Activated CD4-positive, alpha-beta memory T cell treated with anti-CD3 and anti-CD28 coated beads, Interleukin-2, amount 10 ng/mL, durations not matched to agents 7 days and 5 days (primary cell): ENCODE measurements at places on chromosomes 1 and 21. TPM values are rescaled to one million over a fixed set of nuclear protein-coding genes. Genes with fewer than 3 reads are reported as not detected.
A peak's percentile ranks its signal among the peaks of the same experiment; 100 is the strongest.

GRCh38 chr1:157878059-157878458 lies 36.5 kb upstream of the CD5L start:
- H3K36me3 ChIP-seq, result no peaks in the 10 kb centered on the region
- no peaks in the 10 kb centered on the region for H3K4me1 ChIP-seq
- H3K27ac ChIP-seq, result no peak overlapping the region
- H3K27me3 ChIP-seq, result peaks cover 6% of the 10 kb centered on the region

DNA sequence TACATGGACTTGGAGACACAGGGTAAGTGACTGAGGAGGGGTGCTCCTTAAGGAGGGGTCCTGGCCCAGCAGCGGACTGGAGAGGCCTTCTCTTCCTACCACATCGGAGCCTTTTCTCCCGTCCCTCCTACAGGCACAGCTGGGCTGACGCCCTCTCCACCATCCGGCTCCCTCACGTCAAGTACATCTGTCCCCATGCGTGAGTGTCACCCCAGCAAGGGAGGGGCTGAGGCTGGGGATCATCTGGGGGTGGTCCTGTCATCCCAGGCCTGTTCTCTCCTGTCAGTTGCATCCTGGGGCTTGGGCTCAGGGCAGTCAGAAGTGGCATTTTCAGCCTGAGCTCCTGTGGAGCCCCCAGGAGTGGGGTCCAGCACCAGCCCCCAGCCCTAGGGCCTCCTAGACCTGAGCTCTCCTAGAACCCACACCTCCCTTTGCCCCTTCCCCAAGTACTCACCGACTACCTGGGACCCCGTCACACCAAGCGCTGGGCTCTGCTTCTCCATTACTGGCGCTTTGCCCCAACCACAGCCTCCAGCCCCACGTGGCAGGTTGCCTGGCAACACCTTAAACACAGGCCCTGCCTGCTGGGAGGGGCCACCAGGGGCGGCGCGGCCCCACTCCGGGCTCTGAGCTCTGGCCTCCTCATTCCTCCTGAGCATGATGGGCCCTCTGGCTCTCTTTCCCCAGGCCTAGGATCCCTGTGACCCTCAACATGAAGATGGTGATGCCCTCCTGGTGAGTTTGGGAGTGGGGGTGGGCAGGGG lies 2.3 kb downstream of the LYPLA2 start:
- no peak overlapping the region for H3K27ac ChIP-seq
- DNase-seq, result peak; percentile 49
- peaks cover 46% of the 10 kb centered on the region for H3K36me3 ChIP-seq
- H3K4me1 ChIP-seq, result peaks cover 35% of the 10 kb centered on the region
- H3K27me3 ChIP-seq, result no peaks in the 10 kb centered on the region
- peak overlapping the region; percentile 27 for H3K4me3 ChIP-seq

GRCh38 chr1:31878058-31878457 lies 60.1 kb downstream of the PTP4A2 start:
- H3K27me3 ChIP-seq, result peaks cover 6% of the 10 kb centered on the region
- H3K27ac ChIP-seq, result no peak overlapping the region
- peaks cover 1% of the 10 kb centered on the region for H3K36me3 ChIP-seq
- no peak overlapping the region for H3K4me3 ChIP-seq

DNA sequence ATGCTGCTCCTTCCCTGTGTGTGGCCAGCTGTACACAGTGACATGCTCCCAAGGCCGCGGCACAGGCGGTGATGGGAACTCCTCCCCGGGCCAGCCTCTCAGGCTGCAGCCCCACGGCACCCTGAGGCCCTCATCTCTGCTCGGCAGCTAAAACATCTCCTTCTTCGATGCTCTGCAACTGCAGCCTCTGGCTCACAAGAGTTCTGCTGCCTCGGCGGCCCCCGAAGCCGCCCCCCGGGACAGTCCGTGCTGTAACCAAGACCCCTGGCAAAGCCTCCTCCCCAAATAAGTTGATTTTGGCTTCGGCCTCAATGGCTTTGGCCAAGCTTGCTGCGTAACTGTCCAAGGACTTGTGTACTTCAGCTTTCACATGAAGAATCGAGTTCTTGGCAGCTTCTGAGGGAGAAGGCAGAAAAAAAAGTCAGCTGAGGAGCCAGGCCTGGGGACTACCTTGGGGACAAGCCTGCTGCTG lies 51.3 kb downstream of the GPR161 start:
- H3K4me1 ChIP-seq, result no peaks in the 10 kb centered on the region
- no peaks in the 10 kb centered on the region for H3K36me3 ChIP-seq
- no peak overlapping the region for H3K27ac ChIP-seq
- H3K4me3 ChIP-seq, result no peak overlapping the region
- no peak for DNase-seq

S1PR1 gene
- 220 TPM for total RNA-seq

DNA sequence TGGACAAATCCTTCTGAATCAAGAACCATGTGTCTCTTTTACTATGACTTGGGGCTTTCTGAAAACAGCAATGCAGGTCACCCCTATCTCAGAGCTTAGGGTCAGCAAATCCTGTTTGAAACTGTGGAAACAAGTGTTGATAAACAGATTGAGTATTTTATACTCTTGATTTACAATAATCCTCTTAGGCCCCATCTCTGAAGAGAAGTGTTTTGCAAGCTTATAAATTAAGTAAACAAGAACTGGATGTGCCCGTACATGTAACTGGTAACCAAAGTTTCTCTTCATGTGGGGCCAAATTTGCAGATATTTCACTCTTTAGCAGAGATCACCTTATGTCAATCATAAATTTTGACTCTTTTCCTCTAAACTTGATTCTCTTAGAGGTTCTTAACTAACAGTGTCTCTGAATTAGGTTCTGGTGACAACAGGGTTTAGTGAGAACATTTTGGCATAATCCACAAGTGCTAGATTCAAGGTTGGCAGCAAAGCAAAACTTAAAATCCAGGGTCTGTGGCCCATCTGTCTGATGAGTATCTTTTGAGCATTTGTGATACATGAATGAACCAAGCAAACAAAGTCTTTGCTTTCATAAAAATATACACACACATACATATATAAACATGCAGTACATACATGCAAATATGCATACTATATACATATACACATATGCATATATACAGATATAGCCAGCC lies 183.0 kb upstream of the HOOK1 start:
- DNase-seq, result no peak
- H3K27ac ChIP-seq, result no peak overlapping the region
- H3K4me3 ChIP-seq, result no peak overlapping the region
- H3K4me1 ChIP-seq, result no peaks in the 10 kb centered on the region
- no peaks in the 10 kb centered on the region for H3K27me3 ChIP-seq

DNA sequence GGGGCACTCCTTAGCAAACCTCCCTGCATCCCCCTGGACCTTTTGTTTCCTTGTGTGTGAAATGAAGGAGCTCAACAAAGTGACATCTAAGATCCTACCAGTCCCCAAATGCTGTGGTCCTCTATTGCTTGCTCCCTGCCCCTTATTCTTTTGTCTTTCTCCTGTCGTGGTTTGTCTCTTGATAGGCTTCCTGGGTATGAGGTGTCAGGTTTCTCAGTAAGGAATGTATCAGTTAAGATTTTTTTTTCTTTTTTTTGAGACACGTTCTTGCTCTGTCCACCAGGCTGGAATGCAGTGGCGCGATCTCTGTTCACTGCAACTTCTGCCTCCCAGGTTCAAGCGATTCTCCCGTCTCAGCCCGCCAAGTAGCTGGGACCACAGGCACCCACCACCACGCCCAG lies 16.8 kb downstream of the CNIH3 start:
- H3K36me3 ChIP-seq, result no peaks in the 10 kb centered on the region
- H3K4me1 ChIP-seq, result peaks cover 9% of the 10 kb centered on the region
- H3K4me3 ChIP-seq, result no peak overlapping the region
- DNase-seq, result no peak
- H3K27me3 ChIP-seq, result peaks cover 16% of the 10 kb centered on the region

DNA sequence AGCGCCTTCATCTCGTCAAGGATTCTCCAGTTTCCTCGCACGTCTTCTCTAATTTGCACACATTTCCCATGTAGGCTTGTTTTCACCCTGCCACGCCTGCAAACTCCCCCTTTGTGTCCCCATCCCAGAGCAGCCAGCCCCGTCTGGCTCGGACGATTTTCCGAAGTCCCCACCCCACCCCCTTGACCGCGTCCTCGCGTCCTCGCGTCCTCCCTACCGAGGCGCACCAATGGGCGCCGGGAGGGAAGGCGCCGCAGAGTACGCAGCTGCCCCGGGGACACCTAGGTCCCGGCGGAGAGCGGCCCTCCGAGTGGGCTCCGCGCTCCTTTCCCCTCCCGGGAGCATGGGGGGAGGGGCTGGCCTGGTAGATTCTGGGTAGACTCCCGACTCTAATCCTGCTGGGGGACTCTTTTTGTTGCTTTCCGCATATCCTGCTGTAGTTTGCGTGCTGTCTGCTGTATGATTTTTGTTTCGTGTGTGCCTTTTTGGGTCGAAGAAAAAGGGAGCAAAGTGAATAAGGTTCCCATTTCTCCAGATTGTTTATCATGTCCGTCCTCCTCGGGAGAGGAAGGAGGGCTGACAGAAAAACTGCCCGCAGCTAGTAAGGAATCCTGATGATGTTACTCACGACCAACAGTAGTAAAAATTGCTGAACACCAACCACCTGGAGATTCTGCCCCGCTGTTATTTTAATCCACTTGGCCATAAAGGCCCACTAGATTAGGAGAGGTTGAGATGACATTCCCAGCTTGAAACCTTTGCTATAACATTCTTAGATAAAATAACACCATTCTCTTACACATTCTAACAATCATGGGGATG lies 1.5 kb downstream of the CACHD1 start:
- peaks cover 50% of the 10 kb centered on the region for H3K27me3 ChIP-seq
- H3K4me1 ChIP-seq, result peaks cover 11% of the 10 kb centered on the region
- H3K27ac ChIP-seq, result no peak overlapping the region
- H3K4me3 ChIP-seq, result peak overlapping the region; percentile 64
- no peaks in the 10 kb centered on the region for H3K36me3 ChIP-seq
- no peak for DNase-seq
